ENCODE measurements at places on chromosomes 12 and 14.
A peak's percentile ranks its signal among the peaks of the same experiment; 100 is the strongest.

- no peak for DNase-seq
Measured at GRCh38 chr14:75435473-75435872, 7.7 kb downstream of the JDP2 start.

GRCh38 chr12:92070864-92071445, 74.7 kb downstream of the BTG1 start:
- no peak for DNase-seq

GRCh38 chr12:61848893-61849292, 411.3 kb upstream of the USP15 start:
- no peak for DNase-seq

DNA sequence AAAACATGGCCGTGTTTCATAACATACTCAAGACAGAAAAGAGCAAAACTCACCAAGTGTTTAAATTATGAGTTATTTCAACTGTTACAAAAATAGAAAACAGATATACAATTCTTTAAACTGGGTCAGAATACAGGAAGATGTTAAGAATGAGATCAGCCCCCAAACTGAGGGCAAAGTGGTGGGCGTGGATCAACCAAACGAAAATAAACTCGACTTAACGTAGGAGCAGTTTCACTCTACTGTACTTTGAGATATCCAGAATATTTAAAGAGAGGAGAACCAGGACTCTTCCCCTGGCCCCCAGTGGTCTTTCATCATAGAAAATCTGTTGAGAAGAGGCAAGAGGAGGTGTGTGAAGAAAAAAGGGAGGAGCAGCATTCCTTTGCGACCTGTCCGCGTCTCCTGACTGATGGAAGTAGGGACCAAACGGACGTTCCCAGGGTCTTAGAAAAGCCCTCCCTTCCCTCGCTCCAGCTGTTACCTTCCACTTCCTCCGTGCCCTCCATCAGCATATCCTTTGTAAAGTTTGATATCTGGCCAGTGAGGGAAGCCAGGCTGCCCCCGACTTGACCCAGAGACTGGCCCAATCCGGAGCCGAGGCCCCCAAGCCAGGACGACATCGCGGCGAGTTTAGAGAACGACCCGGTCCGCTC, 668 bp downstream of the TRIP11 start:
- peak; percentile 50 for DNase-seq

DNA sequence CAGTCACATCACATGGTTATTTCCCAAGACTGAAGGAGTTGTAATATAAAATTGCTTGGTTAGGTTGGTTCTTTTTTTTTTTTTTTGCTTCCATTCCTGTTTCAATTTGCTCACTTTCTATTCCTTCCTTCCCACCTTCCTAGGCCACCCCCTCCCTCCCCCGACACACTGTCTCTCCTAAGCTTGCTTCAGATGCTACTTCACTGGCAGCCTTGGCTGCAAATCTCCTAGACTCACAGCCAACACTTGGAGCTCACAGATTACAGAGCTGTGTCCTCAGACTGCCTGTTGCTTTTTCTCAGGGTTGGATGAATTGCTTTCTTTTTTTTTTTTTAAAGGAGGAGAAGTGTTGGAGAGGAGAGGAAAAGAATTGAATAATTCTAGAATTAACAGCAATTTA, 77.3 kb upstream of the GRIN2B start:
- no peak for DNase-seq

DNA sequence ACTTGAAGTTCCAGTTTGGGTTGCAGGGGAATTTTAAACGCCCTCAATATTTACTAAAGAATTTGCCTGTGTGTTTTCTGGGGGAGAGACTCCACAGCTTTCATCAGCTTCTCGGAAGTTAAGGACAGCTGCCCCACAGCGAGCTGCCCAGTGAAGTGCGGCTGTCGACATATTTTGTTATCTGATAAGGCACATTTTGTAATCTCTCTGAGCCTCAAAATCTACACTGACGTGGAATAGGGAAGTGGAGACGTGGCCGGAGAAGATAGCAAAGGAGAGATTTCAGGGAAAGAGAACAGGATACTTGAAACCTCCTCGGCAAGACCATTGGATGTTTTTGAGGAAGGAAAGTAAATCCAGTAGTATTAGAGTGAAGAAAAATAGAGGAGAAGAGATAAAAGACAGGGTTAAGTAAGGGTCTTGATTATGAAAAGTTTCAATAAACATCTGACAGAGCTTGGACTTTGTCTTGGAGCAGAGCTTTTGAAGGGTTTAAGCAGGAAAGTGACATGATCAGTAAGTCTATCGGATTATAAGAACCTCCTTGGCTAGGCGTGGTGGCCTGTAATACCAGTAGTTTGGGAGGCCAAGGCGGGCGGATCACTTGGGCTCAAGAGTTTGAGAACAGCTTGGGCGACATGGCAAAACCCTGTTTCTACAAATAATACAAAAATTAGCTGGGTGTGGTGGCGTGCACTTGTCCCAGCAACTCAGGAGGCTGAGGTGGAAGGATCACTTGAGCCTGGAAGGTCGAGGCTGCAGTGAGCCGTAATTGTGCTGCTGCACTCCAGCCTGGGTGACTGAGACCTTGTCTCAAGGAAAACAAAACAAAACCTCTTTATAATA, 1.1 kb downstream of the POLR3B start:
- DNase-seq = no peak

DNA sequence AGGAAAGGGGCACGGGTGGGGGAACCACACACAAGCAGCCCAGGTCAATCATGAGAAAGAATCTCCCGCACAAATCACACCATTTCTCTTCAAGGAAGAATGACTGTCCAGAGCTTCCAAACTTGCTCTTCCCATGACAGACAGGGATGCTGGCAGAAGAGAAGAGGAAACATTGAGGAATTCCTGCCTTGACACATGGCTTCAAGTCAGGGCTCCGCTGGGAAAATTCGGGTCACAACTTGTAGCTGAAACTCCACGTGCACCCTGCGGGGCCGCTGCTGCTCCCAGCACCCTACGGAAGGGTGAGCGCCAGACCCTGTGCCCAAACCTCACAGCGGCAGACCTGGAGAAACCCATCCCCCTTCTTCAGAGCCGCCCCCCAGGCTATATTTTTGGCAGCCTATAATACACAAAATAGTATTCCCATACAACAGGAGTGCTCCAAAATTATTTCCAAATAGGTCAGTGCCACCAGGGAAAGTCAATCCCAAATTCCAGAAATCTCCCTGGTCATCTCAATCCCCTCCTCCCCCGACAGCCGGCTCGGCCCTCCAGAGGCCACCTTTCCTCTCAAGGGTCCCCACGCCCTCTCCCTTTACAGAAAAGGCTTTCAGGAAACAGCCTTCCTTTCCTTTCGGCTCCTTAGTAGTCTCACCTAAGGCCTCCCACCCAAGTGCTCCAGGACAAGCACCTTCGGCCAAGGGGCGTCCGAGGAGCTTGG, 1.3 kb downstream of the TMEM132D start:
- no peak for DNase-seq

DNA sequence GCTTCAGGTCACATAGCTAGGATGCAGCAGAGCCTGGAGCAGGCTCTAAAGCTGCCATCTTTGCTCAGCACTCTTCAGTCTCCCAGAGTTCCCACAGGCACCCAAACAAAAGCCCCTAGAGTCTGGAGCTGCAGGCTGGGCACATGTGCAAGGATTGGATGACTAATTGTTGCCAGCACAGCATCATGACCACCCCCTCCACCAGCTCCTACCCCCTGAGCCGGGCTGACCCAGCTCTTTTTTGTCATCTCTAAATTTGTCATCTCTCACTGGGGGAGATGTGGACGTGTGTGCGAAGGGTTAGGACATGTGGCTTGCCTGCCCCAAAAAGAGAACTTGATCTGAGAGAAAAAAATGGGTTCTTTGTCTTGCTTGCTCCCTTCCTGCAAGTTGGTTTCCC, 4.3 kb upstream of the MMP19 start:
- no peak for DNase-seq

GRCh38 chr14:51593397-51593796, 58.3 kb upstream of the FRMD6 start:
- DNase-seq = peak; percentile 8

DNA sequence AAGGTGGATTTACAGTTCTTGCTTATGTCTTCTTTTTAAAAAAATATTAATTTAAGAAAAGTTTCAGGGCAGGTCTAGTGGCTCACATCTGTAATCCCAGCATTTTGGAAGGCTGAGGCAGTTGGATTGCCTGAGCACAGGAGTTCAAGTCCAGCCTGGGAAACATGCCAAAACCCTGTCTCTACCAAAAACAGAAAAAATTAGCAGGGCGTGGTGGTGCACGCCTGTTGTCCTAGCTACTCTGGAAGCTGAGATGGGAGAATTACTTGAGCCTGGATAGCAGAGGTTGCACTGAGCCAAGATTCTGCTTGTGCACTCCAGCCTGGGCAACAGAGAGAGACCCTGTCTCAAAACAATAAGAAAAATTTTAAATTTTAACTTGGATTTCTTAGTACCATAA, 5.4 kb upstream of the TAS2R46 start:
- DNase-seq = peak; percentile 15

GRCh38 chr14:104333646-104334423, 195.4 kb downstream of the KIF26A start:
- DNase-seq = no peak

GRCh38 chr14:51472881-51473280, 178.8 kb upstream of the FRMD6 start:
- peak; percentile 86 for DNase-seq

GRCh38 chr12:95790917-95791849, 619 bp upstream of the NTN4 start:
- DNase-seq = peak; percentile 23

DNA sequence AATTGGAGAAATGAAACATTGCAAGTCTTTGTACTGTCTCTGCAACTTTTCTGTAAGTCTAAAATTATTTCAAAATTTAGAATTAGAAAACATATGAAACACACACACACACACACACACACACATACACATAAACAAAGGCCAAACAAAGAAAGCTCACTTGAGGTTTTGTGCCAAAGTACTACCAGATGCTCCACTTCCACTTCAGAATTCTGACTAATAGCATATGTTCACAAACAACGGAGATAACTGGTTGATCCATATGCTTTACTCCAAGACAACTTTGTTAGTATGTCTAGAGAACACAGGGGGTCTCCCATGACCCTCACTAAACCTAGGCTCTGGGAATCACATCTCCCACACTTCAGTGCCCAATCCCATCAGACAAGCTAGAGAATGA, 133.8 kb upstream of the CLEC14A start:
- no peak for DNase-seq

DNA sequence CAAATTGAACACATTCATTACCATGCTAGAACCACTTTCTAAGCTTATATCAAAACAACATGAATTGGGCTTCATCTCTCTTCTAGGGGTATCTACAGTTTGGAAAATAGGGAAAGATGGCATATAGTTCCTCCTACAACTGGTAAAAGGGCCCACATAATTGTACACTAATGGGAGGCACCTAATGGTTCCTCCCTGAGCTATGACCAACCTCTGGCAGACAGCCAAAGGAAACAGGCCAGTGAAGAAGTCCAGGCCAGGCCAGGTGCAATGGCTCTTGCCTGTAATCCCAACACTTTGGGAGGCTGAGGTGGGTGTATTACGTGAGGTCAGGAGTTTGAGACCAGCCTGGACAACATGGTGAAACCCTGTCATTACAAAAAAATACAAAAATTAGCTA, 23.2 kb upstream of the APOF start:
- no peak for DNase-seq

DNA sequence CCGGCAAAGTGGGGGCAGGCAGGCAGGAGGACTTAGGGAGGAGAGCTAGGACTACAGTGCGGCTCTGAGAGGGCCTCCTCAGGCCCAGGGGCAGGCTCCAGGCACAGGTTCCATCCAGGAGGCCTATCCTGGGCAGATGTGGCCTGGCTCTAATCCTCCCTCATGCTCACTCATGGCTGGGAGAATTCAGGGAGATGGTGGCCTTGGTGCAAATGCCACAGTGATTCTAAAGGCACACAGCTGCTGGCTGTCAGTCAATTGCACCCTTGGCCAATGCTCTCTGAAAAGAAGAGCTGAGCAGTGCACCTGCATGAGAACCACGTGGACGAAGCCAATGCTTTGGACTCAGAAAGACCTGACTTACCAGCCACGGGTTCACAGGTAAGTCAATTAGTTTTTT, 89.6 kb downstream of the C12orf75 start:
- DNase-seq = no peak

GRCh38 chr14:32007755-32008362, 69.2 kb upstream of the ARHGAP5 start:
- no peak for DNase-seq

DNA sequence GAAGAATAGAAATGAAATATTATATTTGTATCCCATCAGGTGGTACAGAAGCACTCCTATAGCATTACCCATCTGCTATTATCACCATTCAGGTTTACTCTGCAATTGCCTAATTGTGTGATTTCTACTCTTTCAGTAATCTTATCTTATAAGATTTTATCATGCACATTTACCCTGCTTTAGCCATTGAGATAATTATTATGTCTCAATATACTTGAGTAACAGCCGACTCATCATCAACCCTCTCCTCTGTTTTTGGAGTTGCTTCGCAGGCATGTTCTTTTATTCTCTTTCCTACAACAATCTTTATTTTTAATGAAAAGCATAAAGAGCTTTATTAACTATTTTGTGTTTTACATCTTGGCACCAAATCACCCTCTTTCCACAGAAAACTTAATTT, 419.9 kb downstream of the LRIG3 start:
- DNase-seq = no peak

DNA sequence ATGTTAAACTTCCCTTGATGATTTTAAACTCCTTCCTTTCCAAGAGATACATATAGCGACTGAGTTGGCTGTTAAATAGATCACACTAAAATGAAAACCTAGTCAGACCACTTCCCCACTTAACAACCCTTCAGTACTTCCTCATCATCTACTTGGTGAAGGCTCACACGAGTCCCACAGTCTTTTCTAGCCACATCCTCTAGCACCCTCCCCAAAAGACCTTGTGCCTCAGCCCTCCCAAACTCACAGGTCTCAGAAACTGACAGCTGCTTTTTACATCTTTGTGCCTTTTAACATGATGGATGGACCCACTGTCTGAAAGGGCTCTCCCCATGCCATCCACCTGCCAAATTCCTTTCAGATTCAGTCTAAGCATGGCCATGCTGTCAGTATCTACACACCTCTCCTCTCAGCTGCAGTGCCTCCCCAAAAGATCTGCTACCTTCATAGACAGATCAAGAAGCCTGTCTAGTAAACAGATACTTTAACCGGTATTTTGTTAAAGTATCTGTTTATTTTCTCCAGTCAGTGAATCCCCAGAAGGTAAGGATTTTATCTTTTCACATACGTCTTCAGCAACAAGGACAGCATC, 65.1 kb upstream of the GPHB5 start:
- DNase-seq = no peak

- DNase-seq = no peak
Measured at GRCh38 chr12:88141425-88141773, 489 bp downstream of the CEP290 start.

DNA sequence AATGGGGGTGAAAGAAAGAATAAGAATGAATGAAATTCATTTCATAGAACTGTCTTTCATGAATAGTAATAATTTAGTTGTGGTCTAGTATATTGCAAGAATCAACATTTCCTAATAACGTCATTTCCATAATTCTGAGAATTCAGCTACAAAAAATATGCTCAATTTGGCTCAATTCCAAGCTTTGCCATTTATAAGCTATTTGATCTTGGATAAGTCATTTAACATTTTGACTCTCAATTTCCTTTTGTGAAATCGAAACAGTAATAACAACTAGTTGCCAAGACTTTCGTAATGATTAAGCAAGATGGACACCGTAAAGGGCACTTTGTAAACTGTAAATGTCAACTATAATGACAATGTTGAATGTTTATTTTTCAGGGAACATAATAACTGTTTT, 18.1 kb downstream of the NOS1 start:
- DNase-seq = peak; percentile 83

- DNase-seq = peak; percentile 27
Measured at GRCh38 chr12:115916910-115917668, 360.4 kb downstream of the MED13L start.
